ENCODE measurements at places on chromosomes 16 and 17. TPM values are rescaled to one million over a fixed set of nuclear protein-coding genes. Genes with fewer than 3 reads are reported as not detected.

The TEKT5 gene
- total RNA-seq, result 0.17 TPM

The CSH1 gene
- not detected for total RNA-seq

The KRTAP16-1 gene
- total RNA-seq, result not detected

The COG8 gene
- total RNA-seq, result 26.9 TPM

The CYB561 gene
- 35.7 TPM for total RNA-seq

The NEUROD2 gene
- not detected for total RNA-seq

The VTN gene
- total RNA-seq, result 20.2 TPM
